ENCODE measurements at places on chromosomes 2 and 18. TPM values are rescaled to one million over a fixed set of nuclear protein-coding genes. Genes with fewer than 3 reads are reported as not detected.

The ACTG2 gene
- polyA plus RNA-seq: 2.9 TPM

The TTC21B gene
- polyA plus RNA-seq: 24.9 TPM

The QPCT gene
- polyA plus RNA-seq: 14.9 TPM

The NFATC1 gene
- polyA plus RNA-seq: 6.4 TPM

The ABHD1 gene
- 1.2 TPM for polyA plus RNA-seq

The CFC1 gene
- polyA plus RNA-seq: not detected

The DYSF gene
- 17.1 TPM for polyA plus RNA-seq

The DES gene
- 6.8 TPM for polyA plus RNA-seq

GRCh38 chr2:59082657-59083056, 841.5 kb upstream of the FANCL start:
- DNase-seq: no peak

DNA sequence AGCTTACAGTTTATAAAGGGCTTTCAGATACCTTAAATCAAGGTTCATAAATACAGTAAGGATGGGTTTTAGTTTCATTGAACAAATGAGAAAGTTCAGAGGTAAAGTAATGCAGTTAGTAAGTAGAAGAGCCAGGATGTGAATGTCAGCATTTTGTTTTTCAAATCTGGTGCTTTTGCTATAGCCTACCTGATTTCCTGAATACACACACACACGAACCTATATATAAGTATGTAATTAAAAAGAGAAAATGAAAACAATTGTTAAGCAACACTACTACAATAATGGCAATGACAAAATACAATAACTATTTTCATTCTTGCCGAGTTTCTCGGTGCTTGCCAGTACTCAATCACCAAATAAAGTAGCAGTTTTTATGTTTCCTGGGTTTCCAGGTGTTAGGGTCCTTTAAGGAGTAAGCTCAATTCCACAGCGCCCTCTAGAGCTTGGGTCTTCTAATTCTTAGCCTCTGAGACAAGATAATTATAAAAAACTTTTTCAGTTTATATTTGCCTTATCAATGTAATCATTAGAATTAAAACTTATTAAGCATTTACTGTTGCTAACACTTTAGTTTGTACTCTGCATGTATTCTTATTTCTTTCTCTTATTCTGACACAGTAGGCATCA, 512.9 kb upstream of the ACVR2A start:
- no peak for DNase-seq

DNA sequence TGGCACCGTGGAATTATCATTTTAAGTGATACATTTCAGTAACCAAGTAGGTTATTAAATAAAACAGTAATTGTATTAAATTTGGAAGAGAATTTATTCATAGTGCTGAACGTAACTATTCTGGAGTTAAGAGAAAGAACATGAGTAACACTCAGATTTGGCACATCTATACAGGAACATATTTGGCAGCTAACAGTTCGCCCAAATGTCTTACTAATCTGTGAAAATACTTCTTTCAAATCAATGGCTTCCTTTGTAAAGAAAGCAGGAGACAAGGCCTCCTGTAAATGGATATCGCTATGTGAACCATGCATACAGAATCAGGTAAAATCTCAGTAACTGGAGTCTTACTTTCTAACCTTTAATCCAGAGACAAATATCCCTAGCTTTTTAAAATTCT, 64.4 kb downstream of the ZNF516 start:
- DNase-seq: no peak

- DNase-seq: no peak
Measured at GRCh38 chr2:49113046-49113445, 41.3 kb downstream of the FSHR start.

DNA sequence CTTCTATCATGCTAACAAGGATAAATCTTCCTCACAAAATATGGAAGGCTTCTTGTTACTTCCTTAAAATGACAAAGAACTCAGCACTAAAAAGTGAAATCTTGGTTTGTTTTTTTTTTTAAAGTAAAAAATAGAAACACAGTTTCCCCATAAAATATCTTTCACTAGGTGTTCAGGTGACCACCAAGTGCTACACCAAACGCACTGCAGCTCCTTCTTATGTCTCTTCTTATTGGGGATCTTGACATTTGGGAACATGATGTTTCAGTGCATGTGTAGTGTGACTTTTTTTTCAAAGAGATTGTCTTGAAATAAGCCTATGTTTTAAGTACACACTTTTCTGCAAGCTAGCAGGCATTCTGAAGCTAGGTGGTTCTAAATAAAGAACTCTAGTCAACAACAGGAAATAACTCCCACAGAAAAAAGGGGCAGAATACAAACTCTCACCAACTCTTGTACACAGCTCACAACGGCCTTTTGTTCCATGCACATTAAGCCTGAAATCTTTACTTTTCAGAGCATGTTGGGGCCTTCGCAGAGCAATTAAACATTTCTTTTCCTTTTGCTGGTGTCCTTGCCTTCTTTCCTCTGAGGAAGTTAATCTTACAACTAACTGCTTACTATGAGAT, 13.2 kb upstream of the SERTAD2 start:
- DNase-seq: no peak

- no peak for DNase-seq
Measured at GRCh38 chr2:232568161-232568560, 17.7 kb downstream of the EIF4E2 start.

- peak; percentile 82 for DNase-seq
Measured at GRCh38 chr2:219997341-219997851, 370.0 kb downstream of the SLC4A3 start.

DNA sequence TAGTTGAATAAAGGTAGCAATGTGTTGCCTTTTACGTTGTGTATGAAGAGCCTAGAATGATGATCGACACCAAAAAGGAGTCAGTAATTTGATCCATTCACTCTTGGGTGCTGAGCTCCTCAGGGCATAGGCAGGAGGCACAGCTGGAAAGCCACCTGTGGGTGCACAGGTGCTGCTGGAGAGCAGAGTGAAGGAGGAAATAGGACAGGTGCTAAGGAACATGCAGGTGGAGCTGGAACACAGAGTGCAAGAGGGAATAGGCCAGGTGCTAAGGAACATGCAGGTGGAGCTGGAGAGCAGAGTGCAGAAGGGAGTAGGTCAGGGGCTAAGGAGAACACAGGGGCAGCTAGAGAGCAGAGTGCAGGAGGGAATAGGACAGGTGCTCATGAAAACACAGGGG, 86.1 kb downstream of the SH3YL1 start:
- DNase-seq: no peak

- DNase-seq: no peak
Measured at GRCh38 chr2:17177088-17177487, 341.2 kb downstream of the RAD51AP2 start.

GRCh38 chr2:70050631-70051425, 36.4 kb upstream of the PCBP1 start:
- DNase-seq: no peak

- no peak for DNase-seq
Measured at GRCh38 chr2:119784876-119785275, 25.2 kb downstream of the PTPN4 start.

DNA sequence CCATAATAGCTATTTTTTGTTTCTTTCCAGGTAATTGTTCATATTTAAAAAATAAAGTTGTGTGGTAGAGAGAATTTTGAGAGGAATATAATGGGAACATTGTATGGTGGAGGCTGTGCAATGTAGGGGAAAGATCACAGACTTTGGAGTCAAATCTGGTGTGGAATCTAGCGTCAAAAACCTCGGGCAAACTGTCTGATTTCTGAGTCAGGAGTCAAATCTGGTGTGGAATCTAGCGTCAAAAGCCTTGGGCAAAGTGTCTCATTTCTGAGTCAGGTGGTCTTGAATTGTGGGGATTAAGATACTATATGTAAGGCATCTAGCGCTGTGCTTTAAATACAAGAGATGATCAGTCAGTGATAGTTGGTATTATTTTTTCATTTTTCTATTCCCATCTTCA, 5.1 kb downstream of the PTPN4 start:
- no peak for DNase-seq

GRCh38 chr18:58221060-58221725, 177.2 kb downstream of the NEDD4L start:
- DNase-seq: no peak

DNA sequence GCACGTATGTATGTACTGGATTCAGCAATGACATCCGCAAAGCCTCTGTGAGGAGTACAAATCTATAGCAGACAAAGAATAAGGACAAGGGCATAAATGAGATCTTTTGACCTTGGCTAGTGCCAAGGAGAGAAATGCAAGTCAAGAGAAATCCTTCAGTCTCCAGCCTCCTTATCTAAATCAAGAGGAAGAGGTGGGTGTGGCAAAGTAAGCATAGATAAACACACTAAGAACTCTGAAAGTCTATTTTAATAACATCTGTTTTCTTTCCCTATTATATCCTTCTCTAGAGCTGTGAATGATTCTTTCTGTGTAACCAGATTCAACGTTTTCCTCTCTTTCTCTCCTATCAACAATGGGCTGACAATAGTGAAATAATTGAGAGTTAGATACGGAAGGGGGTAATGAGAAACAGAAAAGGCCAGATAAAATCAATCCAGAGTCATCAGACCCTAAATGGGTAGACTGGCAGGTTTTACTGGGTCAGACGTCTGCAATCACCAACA, 118.5 kb upstream of the ZFP36L2 start:
- no peak for DNase-seq

- no peak for DNase-seq
Measured at GRCh38 chr2:135843671-135844070, 6.7 kb upstream of the LCT start.

DNA sequence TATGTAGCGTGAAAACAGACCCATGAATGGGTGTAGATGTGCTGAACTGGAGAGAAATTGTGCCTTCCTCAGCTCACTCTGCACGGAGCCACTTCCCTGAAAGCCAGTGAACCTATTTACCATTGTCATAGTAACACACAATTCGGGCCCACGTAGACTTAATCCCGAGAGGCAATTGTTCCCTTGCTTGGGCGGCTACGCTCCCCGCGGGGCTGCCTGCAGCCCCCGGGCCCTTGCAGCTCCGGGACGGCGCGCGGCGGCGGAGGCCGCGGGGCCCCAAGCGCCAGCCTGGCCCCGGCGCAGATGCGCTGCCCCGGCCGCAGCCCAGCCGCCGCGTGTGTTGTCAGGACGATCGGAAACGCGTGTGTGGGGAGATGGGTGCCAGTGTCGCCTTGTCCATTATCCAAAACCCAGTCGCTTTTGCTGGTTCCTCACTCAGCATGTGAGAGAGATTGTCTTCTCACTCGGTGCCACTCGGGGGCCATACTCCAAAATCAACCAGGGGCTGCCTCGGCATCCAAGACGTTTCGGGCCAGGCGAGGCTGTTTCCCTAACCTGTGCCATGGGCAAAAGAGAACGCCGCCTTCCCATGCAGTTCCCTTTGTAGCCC, 17.9 kb upstream of the LRRTM1 start:
- no peak for DNase-seq

DNA sequence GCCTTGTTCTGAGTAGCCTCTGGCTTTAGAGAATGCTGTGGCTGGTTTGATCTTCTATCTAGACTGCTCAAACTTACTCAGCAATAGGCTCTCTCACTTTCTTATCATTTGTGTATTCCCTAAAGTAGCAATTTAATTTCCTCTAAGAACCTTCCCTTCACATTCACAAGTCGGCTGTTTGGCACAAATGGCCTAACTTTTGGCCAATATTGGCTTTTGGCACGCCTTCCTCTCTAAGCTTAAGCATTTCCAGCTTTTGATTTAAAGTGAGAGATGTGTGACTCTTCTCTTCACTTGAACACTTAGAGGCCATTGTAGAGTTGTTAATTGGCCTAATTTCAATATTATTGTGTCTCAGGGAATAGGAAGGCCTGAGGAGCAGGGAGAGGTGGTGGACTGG, 219.5 kb upstream of the PXDN start:
- DNase-seq: no peak

- no peak for DNase-seq
Measured at GRCh38 chr2:144357623-144358373, 162.1 kb downstream of the ZEB2 start.

DNA sequence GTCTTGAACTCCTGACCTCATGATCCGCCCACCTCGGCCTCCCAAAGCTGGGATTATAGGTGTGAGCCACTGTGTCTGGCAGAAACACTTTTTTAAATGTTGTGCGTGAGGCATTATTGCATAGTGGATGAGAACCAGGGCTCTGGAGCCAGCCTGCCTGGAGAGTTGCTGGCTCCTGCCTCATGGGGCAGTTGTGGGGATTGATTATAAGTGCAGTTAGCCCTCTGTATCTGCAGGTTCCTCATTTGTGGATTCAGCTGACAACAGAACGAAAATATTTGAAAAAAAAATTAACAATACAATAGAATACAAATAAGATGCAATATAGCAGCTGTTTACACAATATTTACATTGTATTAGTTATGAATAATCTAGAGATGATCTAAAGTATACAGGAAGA, 129.4 kb upstream of the EML6 start:
- DNase-seq: no peak

DNA sequence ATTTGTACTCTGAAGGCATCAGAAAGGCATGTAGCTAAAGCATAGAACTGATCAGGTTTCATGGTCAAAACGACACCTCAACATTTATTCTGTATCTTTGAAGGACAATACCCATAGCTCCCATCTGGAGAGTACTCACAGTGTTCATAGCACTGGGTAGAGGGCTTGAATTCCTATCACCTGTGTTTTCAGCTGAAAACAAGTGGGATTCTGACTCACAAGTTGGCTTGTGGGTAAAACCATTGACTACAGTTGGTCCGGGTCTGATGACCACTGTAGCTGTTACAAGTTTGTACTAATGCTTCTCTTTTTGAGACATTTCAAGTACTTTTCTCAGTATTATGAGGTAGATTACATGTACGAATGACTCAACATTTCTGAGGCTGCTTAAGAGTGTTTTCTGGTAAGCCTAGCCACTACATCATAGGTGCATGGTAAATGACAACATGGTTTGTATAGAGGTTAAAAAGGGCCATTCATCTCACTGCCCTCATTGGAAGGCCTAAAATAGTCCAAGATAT, 68.6 kb upstream of the PELI1 start:
- DNase-seq: no peak

DNA sequence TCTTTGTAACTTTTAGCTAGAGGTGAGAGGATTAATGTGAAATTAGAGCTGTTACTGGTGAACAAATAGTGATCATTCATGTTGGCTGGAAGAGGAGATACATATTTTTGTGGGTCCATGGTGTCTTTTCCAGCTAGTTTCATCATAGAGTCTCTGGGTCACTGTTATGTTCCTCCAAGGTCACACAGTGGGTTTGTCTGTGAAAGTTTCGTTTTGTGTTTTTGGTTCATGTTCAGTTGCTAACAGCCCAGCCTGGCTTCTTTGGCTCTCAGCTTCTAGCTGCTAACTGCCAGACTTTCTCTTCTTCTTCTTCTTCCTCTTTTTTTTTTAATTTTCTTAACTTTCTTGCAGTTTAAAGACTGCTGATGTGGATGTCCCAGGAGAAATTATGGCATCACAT, 480.0 kb upstream of the SYT4 start:
- DNase-seq: no peak

DNA sequence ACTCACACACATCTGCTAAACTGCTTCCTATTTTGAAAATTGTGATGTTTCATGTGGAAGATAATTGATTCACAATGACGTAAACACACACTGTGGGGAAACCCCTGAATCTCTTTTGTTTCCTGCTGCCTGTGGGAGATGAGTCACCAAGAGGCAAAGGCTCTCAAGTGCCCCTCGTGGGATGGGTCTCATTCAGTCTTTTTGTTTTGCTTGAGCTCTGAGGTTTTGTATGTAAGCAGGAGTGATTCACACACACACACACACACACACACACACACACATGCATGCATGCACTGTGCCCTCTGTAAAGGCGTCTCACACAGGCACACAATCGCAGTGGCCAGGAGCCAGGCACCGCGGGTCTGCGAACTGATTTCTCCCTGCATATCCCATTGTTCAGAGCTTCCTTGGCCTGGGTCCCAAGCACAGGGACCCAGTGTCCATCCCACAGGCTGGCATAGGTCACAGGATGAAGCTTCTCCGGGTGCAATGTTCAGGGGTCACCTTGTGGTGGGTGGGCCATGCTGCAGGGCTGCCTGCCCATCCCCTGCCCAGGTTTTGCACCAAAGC, 12.1 kb upstream of the ARHGEF4 start:
- DNase-seq: no peak

Data from right renal pelvis (tissue), 4 donors.